ENCODE measurements at places on chromosomes 3 and 15.

GRCh38 chr3:149273096-149273751 is 51.6 kb upstream of the CP start:
- DNase-seq, result peak; percentile 71

DNA sequence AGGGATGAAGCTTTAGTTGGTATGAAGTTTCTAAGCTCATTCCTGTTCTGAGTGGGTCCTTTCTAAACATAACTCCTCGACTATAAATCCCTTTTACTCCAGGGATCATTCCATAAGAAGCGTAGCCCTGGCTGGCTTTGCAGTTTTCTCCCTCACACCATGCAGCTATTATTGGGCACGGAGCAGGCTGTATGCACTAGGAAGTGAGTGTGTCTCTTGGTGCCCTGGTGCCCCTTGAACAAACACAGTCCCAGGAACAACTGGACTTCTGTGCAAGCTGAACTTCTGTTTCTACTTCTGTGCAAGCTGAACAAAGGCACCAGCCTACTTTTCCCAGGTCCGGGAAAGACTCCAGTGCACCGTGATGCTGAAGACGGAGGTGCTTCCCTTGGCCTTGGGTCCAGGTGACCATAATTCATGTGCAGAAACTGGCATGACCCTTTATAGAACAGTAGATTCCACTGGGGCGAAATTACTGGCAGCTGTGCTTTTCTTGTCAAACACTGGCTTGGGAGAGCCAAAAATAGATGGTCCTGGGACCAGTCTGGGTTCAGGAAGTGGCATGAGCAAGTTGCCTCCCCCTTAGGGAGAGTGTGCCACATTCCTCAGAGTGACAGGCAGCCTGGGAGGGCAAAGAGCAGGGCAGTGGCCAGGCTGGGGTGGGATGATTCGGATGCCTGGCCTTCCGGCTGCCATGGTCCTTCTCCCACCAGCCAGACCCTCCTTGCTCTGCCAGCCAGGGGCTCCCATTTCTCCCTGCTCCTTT is 127.2 kb downstream of the SLCO3A1 start:
- no peak for DNase-seq

DNA sequence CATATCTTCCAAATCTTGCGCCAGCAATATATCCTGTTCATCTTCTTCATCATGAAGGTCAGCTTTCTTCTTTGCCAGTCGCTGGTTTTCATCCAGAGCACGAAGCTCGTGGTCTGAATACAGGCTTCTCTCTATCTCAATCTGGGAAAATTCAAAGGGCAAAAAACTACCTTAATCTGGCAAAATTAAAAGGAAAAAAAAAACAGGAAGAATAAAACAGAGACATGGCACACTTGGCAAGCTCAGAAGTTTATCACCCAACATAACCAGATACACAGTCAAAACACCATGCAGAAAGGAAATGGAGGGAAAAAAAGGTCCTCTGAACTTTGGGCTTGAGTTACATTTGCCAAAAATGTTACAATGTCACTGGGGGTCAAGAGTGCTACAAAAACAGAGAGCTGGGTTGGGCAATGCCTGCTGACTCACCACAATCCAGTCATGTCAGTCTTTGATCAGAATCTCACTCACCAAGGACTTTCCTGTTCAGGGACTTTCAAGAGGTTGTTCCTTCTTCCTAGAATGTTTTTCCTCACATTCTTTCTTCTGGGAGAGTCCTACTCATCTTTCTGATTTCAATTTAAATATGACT is 1.5 kb downstream of the MRPL46 start:
- no peak for DNase-seq

DNA sequence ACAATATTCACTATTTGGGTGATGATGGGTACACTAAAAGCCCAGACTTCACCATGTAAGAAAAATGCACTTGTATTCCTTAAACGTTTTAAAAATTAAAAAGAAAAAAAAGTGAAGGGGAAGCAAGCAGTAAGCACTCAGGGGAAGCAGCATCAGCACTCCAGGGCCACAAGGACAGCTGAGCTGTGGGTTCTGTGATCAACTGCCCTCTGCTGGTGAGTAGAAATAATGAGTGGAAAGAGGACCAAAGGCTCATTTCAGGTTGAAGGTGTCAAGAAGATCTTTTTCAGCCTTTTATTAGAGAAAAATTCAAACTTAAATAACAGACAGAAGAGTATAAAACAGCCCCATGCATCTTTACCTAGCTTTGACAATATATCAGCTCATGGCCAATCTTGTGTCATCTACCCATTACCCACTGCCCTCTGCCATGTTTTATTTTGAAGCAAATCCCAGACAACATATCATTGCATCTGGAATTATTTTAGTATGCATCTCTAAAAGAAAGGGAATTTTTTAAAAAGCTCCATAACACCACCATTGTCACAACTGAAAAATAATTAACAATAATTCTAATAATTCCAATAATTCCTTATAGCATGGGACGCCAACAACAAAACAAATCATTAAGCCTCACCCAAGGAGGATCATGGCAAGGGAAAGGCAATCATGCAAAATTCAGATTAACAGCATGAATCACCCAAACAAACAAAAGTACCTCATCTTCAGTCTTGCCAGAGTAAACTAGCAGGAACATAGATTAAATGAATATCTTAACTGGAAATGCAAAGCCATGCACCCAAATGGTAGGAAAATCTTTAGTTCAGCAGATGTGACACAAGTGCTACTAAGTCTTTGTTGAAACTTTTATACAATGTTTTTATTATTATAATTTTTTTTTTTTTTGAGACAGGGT is 42.5 kb downstream of the TAMM41 start:
- DNase-seq, result peak; percentile 33

GRCh38 chr3:46092702-46093080 is 65.4 kb upstream of the XCR1 start:
- DNase-seq, result no peak

DNA sequence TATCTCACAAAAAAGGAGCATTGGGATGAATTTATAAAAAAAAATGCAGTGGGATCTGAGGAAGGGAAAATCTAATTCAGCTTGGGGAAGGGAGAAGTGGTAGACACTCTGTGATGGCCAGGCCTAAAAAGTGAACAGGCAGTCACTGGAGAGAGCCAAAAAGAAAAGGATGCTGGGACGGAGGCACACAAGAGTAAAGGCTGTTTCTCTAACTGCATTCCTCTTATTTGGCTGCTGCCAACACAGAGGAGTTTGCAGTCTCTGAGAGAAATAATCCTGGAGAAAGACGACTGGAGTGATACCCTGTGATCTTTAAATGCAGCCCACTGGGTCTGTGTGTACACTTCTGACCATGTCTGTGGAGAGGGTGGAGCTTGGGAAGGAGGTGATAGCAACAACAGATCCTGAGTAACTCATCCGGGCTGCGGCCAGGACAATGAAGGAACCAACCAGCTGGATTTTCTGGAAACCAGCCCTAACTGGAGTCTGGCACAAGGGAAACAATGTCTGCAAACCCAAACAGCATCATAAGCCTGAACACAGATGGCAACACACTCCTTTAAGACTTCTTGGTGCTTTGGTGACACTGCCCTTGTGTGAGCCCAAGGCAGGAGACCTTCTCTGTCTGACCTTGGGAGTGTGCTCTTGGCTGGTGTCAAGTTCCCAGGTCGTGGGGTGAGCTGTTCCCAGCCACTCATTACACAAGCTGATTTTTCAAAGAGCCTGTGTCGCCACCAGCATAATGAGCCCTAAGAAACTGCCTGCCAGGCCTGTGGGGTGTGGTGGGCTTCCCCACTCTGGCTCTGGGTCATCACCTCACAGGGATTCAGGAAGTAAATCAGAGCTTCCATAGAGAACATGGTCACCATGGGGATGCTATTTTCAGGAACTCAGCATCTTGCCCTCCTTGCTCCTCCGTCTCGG is 8.0 kb downstream of the FYCO1 start:
- no peak for DNase-seq

DNA sequence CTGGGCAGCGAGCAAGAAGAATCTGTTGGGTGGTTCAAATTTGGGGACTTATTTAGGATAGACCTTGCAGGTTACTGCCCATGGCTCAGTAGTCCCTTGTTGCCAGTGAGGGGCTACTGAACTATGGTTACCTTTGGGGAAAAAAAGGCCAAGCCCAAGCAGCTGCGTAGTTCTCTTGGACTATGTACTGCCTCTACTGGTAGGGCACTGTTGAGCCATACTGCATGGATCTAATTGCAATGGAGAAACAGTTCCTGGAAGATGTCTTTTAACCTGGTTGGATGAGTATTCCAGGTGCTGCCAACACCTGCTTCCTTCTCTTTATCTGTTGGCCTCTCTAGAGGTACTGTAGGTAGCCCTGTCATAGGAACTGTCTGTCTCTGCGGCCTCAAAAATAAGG is 671.9 kb upstream of the CBLB start:
- DNase-seq, result no peak

GRCh38 chr3:157918402-157918801 is 187.8 kb downstream of the SHOX2 start:
- no peak for DNase-seq

DNA sequence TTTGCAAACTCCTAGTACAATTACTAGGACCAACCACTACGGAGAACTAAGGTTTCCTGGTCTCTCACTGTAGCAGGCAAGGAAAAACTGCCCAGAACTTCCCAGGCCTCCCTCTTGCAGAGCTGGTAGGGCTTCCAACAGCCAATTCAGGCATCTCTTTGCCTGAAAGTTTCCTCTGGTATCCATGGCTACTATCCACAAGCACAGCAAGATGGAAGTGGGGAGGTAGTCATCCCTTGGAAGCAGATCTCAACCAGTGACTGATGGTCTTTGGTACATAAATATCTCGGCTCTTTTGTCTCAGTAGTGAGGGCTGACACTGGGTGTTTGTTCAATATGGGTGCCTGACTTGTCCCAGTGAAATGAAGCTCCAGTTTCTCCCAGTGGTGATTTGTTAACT is 201.3 kb upstream of the MRPL3 start:
- DNase-seq, result no peak

DNA sequence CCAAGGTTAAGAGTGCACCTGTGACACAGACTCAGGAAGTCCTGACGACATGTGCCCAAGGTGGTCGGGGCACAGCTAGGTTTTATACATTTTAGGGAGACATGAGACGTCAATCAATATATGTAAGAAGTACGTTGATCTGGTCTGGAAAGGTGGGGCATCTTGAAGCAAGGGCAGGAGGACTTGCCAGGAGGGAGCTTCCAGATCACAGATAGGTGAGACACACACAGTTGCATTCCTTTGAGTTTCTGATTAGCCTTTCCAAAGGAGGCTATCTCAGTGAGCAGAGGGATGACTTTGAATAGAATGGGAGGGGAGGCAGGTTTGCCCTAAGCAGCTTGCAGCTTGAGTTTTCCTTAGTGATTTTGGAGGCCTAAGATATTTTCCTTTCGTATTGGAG is 257.4 kb downstream of the CGGBP1 start:
- no peak for DNase-seq

DNA sequence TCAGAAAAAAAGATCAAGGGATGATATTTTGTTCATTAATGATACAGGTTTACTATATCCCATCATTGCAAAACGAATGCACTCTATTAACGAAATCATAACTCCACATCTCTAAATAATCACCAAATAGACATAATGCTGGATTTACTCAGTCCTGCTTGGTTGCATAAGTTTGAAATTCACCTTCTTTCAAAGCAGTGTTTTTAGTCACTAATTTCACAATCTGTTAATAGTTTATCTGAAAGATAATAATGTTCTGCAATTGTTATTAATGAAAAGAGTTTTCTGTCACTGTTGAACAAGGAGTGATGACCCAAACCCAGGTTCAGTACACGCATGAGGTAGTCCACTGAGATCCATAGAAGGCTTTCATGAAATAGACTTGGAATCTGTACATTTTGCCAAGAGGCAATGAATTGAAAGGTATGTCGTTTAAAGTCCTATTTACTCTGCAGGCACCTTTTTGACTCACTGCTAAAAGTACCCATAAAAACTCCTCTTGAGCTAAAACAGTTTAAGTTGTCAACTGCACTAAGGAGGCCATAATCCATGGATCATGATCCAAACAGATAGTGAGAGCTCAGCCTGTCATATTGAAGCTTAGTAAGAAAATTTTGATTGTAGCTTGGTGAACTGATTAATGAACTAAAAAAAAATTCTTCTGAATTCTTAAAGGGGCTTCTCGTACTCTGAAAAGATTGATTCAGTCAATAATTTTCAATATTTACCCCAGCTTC is 75.6 kb upstream of the MBNL1 start:
- DNase-seq, result no peak

- no peak for DNase-seq
Measured at GRCh38 chr3:128859630-128860029, 19.8 kb upstream of the ACAD9 start.

All from NCI-H345 (cell line).